Vein endothelial cell (primary cell): ENCODE measurements at places on chromosomes 3 and 15. TPM values are rescaled to one million over a fixed set of nuclear protein-coding genes. Genes with fewer than 3 reads are reported as not detected.

The TMCO5A gene
- not detected in 2 replicates for total RNA-seq

The TMC3 gene
- not detected in 2 replicates for total RNA-seq

The SLC22A14 gene
- 0.10 TPM in 1 of 2 replicates, not detected in the other for total RNA-seq

The SMAD3 gene
- total RNA-seq = 54.5 and 61.4 TPM in 2 replicates

The PAK6 gene
- not detected in 2 replicates for total RNA-seq

The RNU5B-1 gene
- total RNA-seq = not detected in 2 replicates

The CTDSPL2 gene
- 94.4 and 97.3 TPM in 2 replicates for total RNA-seq

The MYRIP gene
- 17.2 and 18.3 TPM in 2 replicates for total RNA-seq

The AADACL2 gene
- total RNA-seq = not detected in 2 replicates

The GPR87 gene
- 0.19 and 0.33 TPM in 2 replicates for total RNA-seq

The C3orf52 gene
- 5.9 and 6.4 TPM in 2 replicates for total RNA-seq

The GOLGA8J gene
- not detected in 2 replicates for total RNA-seq

The CCNL1 gene
- 116 and 152 TPM in 2 replicates for total RNA-seq
